NCI-H524 (cell line): ENCODE measurements at places on chromosomes 5 and 9.

DNA sequence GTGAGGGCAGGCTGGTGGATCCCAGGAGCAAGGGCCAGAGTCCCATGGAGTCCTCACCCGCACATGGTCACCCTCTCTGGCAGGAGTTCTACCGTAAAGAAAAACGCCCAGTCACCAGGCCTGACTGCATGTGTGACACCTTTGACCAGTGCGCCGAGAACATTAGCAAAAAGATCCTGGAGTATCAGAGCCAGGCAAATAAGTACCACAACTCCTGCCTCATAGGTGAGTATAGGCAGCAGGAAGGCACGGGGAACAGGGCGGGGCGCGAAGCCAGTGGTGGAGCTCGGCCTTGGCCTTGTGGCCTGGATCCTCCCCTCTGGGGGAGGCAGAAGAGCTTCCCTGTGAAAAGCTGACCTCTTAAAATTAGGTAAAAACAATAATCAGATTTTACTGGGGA is 45.4 kb upstream of the TDRD7 start:
- no peak for DNase-seq

- peak; percentile 41 for DNase-seq
Measured at GRCh38 chr9:83622433-83622938, 457 bp upstream of the IDNK start.

GRCh38 chr5:180367300-180367699 is 14.2 kb upstream of the GFPT2 start:
- no peak for DNase-seq

GRCh38 chr9:88593537-88594185 is 58.7 kb downstream of the NXNL2 start:
- DNase-seq, result peak; percentile 32

DNA sequence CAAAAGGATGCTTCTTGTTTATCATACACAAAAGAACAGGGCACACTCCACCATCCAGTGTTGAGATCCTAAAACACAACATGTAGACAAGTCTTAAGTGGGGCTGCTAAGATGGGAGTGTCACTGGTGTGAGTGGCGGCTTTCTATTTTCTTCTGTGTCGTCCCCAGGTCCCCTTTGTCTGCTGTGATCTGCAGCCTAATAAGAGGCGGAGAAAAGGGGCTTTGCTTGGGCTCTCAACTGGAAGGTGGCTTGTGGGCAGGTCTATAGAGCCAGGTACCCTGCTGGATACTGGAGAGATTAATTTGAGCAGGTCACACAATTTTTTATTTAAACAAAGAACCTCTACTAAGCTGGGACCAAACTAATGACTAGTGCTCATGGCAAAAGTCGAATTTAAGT is 126.1 kb upstream of the SAP30L start:
- DNase-seq, result no peak
